Naive B cell (primary cell): ENCODE measurements at places on chromosomes 7 and 10. TPM values are rescaled to one million over a fixed set of nuclear protein-coding genes. Genes with fewer than 3 reads are reported as not detected.

KEL gene
- 0.44 TPM for polyA plus RNA-seq

EVX1 gene
- polyA plus RNA-seq, result not detected

ZC3HAV1L gene
- polyA plus RNA-seq, result not detected

NUTM2A gene
- 0.07 TPM for polyA plus RNA-seq

TMEM236 gene
- polyA plus RNA-seq, result not detected

HOXA10 gene
- not detected for polyA plus RNA-seq

RPS24 gene
- 888 TPM for polyA plus RNA-seq

DNA sequence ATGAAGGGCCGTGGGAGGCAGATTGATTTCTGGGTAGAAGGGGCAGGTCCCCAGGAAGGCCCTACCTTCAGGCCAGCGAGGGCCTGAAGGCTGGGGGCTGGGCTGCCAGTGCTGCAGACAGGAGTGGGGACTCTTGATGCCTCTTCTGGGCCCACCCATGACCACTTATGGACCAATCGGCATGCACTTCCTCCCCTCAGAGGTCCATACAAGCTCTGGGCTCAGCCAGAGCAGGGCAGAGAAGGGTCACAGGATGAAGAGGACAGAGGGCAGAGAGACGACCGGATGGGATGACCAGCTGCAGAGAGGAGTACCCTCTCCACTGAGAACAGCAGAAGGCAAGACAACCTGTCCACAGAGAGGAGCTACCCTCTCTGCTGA, 120.1 kb downstream of the DYNC2I1 start:
- DNase-seq, result no peak
- H3K4me1 ChIP-seq, result peaks cover 9% of the 10 kb centered on the region
- H3K36me3 ChIP-seq, result no peaks in the 10 kb centered on the region
- H3K27ac ChIP-seq, result no peak overlapping the region
- H3K27me3 ChIP-seq, result no peaks in the 10 kb centered on the region
- H3K4me3 ChIP-seq, result peak overlapping the region; percentile 89

GRCh38 chr10:7234109-7234508, 176.7 kb downstream of the SFMBT2 start:
- no peak overlapping the region for H3K4me3 ChIP-seq
- H3K27ac ChIP-seq, result no peak overlapping the region
- H3K36me3 ChIP-seq, result peaks cover 17% of the 10 kb centered on the region
- H3K4me1 ChIP-seq, result peaks cover 7% of the 10 kb centered on the region
- H3K27me3 ChIP-seq, result no peaks in the 10 kb centered on the region

DNA sequence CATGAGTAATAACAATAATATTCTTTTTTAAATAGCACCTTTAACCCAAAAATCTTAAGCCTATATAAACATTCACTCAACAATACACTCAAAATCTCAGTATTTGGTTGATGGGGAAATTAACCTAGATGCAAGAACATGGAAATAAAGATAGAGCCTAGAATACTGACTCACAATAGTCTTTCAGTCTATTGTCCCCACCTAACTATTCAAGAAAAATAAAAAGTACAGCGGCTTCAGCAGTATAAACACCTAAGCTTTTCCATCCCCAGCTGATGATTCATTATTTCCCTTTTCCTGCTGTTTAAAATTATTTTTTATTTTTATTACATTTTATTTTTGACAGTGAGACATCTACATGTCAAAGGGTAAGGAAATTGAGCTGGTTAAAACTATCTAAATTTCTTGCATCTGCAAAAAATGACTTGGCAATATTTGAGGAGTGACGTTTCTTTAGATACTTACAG, 201.4 kb downstream of the FZD1 start:
- no peak for DNase-seq
- no peaks in the 10 kb centered on the region for H3K27me3 ChIP-seq
- H3K4me3 ChIP-seq, result no peak overlapping the region

DNA sequence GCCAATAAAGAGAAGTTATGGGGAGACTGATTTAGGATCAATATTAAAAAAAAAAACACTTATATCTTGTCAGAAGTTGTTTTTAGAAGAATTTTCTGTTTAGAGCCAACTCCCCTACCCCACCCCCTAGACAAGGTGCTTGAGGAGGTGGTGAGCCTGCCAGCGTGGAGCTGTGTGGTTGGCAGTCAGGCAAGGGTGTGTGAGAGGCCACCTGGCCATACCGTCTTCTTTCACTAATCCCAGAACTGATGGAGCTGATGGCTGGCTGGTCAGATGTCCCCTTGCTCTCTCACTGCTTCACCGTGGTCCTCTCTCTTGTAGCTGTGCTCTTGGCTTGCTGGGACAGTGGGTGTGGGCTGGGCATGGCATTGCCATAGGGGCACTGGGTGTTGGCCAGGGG, 34.3 kb downstream of the NACAD start:
- H3K4me1 ChIP-seq, result peaks cover 75% of the 10 kb centered on the region
- no peaks in the 10 kb centered on the region for H3K27me3 ChIP-seq
- H3K27ac ChIP-seq, result peak overlapping the region; percentile 98
- no peak overlapping the region for H3K4me3 ChIP-seq
- DNase-seq, result no peak

- no peak overlapping the region for H3K4me3 ChIP-seq
- no peaks in the 10 kb centered on the region for H3K36me3 ChIP-seq
- peaks cover 28% of the 10 kb centered on the region for H3K4me1 ChIP-seq
- H3K27ac ChIP-seq, result no peak overlapping the region
- DNase-seq, result no peak
Measured at GRCh38 chr10:103695584-103696005, 159.8 kb downstream of the SH3PXD2A start.

- H3K4me3 ChIP-seq, result no peak overlapping the region
- no peaks in the 10 kb centered on the region for H3K36me3 ChIP-seq
- no peaks in the 10 kb centered on the region for H3K4me1 ChIP-seq
- peaks cover 4% of the 10 kb centered on the region for H3K27me3 ChIP-seq
- DNase-seq, result no peak
Measured at GRCh38 chr7:108684629-108685028, 115.0 kb downstream of the DNAJB9 start.

GRCh38 chr7:35286422-35286821, 32.5 kb upstream of the TBX20 start:
- no peaks in the 10 kb centered on the region for H3K4me1 ChIP-seq
- no peak overlapping the region for H3K27ac ChIP-seq

DNA sequence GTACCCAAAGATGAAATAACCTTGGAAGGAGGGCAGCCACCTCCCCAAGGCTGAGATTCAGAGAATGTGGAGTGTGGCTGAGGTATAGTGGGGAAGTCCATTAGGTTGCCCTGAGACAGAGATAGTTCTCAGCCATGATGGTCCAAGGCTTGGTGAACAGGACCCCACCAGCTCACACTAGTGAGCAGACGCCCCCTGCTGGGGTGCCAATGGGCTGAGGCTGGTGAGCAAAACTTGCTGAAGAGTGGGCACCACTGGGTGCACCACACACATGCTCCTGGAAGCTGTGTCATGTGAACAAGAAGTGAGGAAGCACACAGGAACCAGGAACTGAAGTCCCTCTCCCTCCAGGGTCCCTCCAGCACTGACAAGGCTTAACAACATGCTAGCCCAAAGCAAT, 8.9 kb downstream of the FBXL13 start:
- H3K27me3 ChIP-seq, result no peaks in the 10 kb centered on the region
- no peaks in the 10 kb centered on the region for H3K4me1 ChIP-seq
- peak; percentile 36 for DNase-seq
- H3K27ac ChIP-seq, result no peak overlapping the region

GRCh38 chr10:118980135-118980865, 49.2 kb upstream of the NANOS1 start:
- H3K4me3 ChIP-seq, result no peak overlapping the region
- H3K36me3 ChIP-seq, result peaks cover 13% of the 10 kb centered on the region
- H3K27me3 ChIP-seq, result peaks cover 61% of the 10 kb centered on the region
- no peak overlapping the region for H3K27ac ChIP-seq

DNA sequence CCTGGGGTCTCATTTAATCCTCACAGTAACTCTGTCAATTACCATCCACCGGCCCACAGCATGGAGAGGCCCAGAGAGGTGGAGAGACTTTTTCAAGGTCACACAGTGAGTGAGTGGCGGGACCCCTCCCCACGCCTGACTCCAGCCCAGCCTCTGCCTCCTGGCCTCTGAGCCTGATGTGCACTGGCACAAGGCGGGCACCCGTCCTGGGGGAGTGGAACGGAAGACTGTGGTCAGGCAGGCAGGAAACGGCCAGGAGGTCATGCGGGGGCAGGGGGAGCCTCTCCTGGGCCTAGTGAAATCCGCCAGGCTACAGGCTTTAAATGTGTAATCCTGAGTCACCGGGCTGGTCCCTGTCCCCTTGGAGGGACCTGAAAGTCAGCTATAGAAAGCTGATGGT, 32.2 kb downstream of the ZCCHC24 start:
- peaks cover 13% of the 10 kb centered on the region for H3K4me1 ChIP-seq
- H3K27me3 ChIP-seq, result no peaks in the 10 kb centered on the region
- H3K36me3 ChIP-seq, result no peaks in the 10 kb centered on the region
- H3K27ac ChIP-seq, result no peak overlapping the region
- H3K4me3 ChIP-seq, result no peak overlapping the region
